Activated CD4-positive, alpha-beta T cell treated with anti-CD3 and anti-CD28 coated beads, Interleukin-10, Interleukin-2, amounts not matched to agents 100 ng/mL and 50 ng/mL, durations not matched to agents 16 hours and 8 hours (primary cell): ENCODE measurements at places on chromosomes 12 and 14.

DNA sequence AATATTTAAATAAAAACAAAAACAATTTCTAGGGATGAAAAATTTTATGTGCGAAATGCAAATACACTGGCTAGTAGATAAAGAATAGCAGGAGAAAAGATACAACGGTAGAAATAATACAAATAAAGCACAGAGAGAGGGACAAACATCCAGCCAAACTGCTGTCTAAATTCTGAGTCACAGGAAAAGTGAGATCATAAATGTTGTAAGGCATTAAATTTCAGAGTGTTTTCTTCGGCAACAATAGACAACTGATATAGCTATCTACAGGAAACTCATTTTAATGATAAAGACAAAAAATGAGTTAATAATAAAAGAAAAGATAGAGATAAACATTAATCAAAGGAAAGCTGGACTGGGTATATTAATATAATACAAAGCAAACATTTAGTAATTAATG is 122.2 kb downstream of the NTS start:
- no peak for DNase-seq

DNA sequence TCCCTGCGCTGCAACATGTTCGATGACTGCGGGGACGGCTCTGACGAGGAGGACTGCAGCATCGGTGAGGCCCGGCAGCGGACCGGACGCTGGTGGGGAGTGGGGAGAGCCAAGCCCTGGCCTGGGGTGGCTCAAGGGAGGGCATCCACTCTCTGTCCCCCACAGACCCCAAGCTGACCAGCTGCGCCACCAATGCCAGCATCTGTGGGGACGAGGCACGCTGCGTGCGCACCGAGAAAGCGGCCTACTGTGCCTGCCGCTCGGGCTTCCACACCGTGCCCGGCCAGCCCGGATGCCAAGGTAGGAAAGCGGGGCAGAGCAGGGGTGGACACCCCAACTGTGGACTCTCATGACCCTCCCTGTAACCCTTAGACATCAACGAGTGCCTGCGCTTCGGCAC is 11.4 kb upstream of the NXPH4 start:
- DNase-seq, result no peak

DNA sequence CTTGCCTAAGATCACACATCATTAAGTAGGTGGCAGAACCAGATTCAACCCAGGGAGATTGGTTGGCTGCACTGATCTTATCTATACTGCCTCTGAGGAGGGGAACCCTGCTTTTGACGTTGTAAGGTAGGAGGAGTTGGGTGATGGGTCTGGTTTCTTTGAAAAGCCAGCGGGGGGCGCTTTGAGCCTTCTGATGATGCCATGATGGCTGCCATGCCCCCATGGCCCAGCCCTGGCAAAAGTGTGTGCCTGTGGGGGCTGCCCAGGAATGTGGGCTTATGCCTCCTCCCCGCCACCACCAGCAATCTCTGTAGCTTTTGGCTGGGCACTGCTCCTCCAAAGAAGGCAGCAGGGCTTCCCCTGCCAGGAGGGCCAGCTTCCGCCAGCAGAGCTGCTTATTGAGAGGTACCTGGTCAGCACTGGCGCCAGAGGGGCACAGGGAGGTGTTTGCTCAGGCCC is 224.3 kb downstream of the SLC41A2 start:
- peak; percentile 65 for DNase-seq

GRCh38 chr12:89251342-89252271 is 100.7 kb downstream of the DUSP6 start:
- peak; percentile 21 for DNase-seq

DNA sequence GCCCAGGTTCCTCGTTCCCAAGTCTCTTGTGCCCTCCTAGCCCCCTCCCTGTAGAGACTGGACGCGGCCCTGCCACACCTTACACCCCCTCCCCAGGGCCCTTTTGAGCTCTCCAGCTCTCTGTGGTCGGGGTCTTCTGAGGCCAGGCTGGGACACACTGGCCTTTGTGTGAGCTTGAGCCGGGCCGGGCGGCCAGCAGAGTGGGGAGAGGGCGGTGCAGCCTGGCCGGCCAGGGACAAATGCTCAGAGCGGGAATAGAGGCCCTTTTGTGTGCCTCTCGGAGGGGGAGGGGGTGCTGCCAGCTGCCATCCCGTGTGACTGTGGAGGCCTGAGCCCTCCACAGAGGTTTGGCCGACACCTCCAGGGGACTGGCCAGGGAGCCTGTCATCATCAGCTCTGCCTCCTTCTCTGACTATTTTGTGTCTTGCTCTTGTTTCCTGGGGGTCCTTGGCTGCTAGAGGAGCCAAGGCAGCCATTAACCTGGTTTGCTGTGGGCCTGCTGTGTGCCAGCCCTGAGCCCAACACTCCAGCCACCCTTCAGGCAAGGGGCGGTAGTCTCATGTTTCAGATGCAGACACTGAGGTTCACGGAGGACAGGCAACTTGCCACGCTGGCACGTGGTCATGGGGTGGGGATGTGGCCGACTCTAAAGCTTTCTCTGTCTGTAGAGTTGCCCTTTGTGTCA is 13.6 kb downstream of the FAM222A start:
- no peak for DNase-seq
